ENCODE measurements at places on chromosomes 1 and 21.

- DNase-seq: no peak
Measured at GRCh38 chr1:192358402-192358801, 41.6 kb downstream of the RGS21 start.

DNA sequence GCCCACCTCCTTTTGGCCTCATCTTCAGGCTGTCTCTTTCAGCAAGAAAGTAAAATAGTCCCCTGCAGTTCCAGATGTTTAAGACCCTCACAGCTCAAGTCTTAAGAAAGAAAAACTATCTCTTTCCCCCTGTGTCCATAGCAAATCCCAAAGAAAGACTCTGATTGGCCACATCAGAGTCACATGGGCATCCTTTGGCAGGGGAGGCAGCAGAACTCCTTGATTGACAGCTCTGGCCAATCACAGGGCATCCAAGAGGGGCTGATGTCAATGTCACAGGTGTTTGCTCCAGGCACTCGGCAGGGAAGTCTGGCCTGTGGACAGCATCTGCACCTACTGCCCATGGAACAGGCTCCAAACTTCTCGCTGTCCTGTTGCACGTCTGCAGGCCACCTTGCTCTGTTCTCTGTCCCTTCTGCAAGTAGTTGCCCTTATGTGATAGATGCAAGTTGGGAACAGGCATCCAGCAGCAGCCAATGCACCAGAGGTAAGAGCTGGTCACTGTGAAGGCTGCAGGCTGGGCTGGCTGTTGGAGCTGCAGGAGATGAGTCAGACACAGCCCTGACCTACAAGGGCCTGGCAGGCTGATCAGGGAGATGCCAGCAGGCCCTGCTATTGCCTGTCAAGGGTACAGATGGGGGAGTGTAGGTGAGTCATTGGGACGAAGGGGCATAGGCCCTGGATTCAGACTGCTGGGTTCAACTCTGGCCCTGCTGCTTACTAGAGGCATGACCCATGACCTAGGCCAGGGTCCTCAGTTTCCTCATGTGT lies 96.8 kb upstream of the TMEM51 start:
- no peak for DNase-seq

- DNase-seq: no peak
Measured at GRCh38 chr21:41640748-41641509, 125.9 kb downstream of the RIPK4 start.

GRCh38 chr1:164780111-164780812 lies 221.3 kb downstream of the PBX1 start:
- no peak for DNase-seq

DNA sequence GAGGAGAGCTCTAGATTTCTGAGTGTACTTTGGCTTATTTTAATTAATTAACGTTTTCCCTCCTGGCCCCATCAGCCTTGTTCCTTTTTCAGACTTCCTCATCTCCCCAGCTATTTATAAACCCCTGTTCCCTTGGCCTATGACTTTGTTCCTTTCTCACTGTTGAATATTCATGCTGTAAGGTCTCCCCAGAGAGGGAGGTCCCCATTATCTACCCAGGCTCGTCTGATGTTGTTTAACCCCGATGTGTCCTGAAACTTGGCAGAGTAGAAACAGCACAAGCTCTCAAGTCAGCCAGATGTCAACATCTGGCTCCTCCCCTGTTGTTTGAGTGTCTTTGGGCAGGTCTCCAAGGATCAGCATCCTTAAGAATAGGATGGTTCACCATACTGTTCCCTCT lies 153.6 kb downstream of the HIVEP3 start:
- DNase-seq: no peak

GRCh38 chr1:17403081-17403480 lies 31.1 kb downstream of the PADI6 start:
- no peak for DNase-seq

DNA sequence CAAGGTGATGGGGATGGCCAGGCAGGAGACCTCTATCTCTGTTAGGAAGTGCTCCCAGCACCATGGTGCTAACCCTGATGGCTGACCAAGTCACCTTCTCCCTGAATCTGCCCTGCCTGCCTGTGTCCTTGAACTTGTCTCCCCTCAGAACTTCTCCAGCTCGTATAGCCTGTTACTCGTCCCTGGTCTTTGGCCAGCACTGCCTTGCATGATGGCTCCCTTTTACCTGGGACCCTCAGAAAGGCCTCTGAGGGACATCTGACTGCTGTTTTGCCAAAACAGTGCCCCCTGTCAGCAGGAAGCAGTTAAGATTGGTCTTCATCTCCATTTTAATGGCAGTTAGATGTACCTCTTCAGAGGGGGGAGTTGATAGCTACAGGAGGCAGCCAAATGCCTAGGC lies 148.3 kb downstream of the RHOU start:
- DNase-seq: no peak

Data from stimulated activated naive CD4-positive, alpha-beta T cell (primary cell).